NCI-H187 treated with DMSO at 0.1 percent for 48 hours (cell line): ENCODE measurements at places on chromosomes 5 and 9.

- no peak for DNase-seq
Observed at GRCh38 chr5:178434016-178434761, 156.0 kb downstream of the COL23A1 start.

DNA sequence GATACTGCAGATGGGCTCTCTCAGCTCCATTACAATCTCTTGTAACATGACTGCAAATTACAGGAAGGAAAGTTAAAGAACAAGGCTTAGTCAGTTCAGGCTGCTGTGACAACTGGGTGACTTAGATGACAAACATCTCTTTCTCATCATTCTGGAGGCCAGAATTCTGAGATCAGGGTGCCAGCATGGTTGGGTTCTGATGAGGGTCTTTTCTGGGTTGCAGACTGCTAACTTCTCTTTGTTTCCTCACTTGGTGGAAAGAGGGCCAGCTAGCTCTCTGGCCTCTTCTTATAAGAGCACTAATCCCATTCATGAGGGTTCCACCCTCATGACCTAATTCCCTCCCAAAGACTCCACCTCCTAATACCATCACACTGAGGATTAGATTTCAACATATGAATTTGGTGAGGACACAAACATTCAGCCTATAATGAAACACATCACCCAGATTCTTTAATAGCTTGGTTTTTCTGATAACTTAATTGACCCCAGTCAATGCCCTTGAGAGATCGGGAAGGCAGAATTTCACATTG lies 73.6 kb upstream of the MAMDC2 start:
- no peak for DNase-seq

- DNase-seq, result no peak
Observed at GRCh38 chr5:65926276-65926783, at the start of gene ERBIN. ERBIN (plus strand) TSS chr5:65926575; CDS start chr5:65992719, 66,144 bp downstream.

DNA sequence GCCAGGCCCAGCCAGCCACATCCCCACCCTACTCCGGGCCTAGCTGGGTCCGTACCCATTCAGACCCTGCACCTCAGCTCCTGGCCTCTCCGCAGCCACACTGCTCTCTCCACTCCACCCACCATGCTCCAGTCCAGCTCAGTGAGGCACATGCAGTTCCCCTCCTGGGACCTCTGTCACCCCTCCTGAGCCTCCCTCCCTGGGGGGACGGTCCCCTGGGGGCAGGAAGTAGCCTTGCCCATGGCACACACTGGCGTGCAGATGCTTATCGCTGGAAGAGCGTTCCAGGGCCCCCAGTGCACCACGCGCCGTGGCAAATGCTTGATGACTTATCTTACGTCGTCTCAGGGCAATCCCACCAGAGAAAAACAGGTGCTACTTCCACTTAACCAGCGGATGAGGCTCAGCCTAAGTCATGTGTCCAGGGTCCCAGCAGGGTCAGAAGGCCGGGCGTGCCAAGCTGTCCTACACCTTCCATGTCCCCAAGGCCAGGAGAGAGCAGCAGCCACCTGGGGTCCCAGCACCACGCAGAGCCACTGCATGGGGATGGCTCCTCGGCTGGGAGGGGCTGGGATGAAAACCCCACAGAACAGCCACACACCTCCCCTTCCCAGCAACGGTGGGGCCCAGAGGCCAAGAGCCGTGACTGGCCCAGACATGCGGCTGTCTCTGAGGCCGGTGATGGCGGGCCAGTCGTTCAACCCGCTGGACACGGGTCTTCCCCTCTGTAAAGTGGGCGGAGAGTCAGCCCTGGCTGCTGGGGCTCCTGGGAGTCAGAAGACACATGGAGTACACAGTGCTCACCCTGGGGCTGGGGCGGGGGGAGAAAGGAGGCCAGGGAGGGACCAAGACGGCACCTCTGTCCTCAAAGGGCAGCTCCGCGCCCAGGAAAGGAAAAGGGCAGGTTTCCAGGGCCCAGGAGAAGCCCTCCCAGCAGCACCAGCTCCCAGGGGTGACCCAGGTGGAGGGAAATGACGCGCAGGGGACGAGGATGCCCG lies 2.6 kb upstream of the CCDC187 start:
- DNase-seq, result no peak

DNA sequence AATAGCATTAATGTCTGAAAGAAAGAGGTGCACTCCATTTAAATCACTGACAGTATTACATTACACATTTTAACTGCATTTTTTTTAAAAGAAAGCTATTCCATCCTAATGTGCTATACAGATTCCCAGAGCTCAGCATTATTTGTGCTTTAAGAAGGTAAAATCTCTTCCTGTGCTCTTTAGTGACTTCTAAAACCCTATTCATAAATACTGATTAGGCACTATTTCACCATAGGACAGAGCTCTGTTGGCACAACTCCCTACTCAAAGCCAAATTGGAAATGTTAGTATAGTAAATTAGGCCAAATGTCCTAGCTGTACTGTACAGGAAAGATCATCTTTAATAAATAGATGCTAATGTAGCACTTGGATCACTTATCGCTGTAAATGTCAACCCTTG lies 262.5 kb downstream of the TUSC1 start:
- no peak for DNase-seq

DNA sequence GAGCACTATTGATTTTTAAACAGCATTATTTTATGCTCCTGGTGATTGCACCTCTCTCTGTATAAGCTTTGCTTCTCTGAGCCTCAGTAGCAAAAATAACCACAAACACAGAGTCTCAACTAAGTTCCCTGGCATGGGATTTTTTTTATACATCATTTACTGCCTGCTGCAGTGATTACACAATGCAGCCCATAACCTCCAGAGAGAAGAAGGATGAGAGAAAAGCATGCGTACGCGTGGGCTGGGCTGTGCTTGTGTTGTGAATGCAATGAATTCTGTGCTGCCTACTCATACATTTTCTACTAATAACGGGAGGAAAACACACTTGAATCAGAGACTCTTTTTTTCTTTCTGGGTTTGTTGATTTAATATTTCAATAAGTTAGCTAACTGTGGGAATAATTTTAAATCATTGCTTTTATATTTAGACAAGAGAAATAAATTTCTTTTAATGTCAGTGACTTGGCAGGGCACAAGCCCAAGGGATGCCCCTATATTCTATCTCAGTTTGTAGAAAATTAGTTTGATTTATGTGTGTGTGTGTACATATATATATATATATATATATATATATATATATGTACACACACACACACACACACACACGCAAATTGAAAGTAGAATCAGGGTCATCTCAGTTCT lies 351.5 kb downstream of the MED10 start:
- DNase-seq, result no peak

DNA sequence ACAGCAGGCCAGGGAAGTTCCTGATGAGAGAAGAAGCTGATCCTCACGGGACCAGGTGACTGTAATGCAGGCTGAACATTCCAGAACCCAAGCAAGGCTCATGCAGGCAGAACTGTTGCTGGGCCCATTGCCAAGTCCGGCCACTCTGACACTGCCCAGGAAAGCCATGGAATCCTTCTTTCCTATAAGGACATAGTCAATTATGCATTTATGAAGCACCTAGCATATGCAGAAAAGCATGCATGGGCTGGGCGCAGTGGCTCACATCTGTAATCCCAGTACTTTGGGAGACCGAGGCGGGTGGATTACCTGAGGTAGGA lies 83.7 kb upstream of the SLC1A3 start:
- DNase-seq, result no peak

GRCh38 chr5:160537116-160537515 lies 115.5 kb downstream of the PTTG1 start:
- no peak for DNase-seq

GRCh38 chr9:136031741-136032730 lies 63.1 kb downstream of the NACC2 start:
- no peak for DNase-seq

DNA sequence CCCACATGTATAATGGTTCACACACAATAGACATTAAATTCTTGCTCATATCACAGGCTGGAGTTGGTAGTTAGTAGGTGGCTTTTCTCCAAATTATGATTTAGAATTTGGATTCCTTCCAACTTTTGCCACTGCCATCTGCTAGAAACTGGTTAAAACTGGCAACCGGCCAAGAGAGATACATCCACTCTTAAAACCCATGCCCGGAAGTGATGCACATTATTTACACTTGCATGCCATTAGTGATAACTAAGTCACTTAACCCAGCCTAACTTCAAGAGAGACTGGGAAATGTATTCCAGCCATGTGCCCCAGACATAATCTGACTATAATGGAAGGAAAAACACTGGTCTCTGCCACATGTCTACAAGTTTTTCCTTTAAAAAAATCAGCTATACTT lies 395.7 kb upstream of the SEMA6A start:
- DNase-seq, result no peak

DNA sequence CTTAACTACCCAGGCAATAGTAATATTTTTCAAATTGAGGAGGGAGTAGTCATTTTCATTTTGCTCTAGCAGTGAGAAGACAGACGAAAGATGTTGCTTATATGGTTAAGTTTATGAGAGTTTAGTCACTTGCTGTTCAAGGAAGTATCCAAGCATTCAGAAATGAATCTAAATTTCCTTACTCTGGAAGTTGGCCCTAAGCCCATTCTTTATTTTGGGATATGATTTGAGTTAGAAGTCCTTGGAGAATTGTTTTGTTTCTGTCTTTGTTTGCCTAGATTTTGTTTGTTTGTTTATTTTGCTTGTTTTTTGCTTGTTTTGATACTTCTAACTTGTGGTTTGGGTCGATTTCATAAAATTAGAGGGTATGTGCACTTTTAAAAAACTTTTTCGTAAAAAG lies 146.4 kb upstream of the FGF10 start:
- DNase-seq, result no peak

- DNase-seq, result no peak
Observed at GRCh38 chr9:92265154-92265553, 28.3 kb downstream of the IARS1 start.

GRCh38 chr9:134185536-134186011 lies 21.2 kb upstream of the RNU6ATAC start:
- DNase-seq, result no peak

GRCh38 chr5:151740336-151740942 lies 18.0 kb downstream of the ATOX1 start:
- no peak for DNase-seq

DNA sequence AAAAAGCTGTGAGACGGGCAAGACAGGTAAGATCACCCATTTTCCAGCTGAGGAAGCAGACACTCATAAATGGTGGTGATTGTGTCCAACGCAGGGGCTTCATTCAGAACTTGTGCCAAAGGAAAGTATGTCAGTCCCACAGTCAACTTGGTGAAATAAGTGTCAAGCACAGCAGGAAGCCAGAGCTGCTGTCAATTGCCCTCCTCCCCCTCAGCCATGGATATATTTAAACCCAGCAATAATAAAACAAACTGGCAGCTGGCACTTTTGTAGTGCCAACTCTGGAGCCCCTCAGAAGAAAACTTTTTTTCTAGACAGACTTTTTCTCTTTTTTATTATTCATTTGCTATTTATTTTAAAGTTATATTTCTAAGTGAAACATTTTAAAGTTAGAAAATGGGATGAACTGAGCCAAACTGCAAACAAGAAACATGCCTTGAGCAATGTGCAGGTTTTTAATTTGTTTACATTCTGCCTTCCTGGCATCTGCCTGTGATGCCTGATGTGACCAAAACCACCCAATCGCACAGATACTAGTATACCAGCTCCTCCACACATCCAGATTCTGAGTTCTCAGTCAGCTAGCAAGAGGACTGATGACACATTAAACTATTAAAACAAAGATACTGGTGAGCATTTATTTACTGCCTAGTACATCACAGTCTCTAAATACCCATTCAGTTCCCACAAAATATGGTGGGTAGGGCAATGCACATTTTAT lies 17.0 kb downstream of the DMAC1 start:
- no peak for DNase-seq

- DNase-seq, result no peak
Observed at GRCh38 chr9:626596-626995, 214.9 kb upstream of the DMRT1 start.

GRCh38 chr5:172705576-172706084 lies 64.6 kb downstream of the NEURL1B start:
- no peak for DNase-seq

- DNase-seq, result no peak
Observed at GRCh38 chr9:38371495-38371894, 21.0 kb upstream of the ALDH1B1 start.

DNA sequence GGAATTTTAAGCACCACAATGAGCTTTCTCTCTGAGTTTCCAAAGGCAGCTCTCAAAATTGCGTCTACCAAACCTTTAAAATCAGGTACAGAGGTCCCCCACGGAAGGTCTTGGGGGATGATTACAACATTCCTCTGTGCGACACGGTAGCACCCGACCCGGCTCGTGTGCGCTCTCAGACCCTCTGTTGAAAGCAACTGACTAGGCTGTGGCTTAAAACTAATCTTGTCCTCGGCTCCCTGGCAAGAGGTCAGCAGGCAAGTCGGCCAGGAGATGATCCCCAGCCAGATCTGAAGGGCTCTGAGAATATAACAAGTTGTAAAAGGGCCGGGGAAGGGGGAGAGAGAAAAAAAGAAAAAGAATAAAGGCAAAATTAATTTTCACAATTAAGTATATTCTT lies 92.6 kb upstream of the LMX1B start:
- DNase-seq, result no peak

GRCh38 chr9:8552732-8553131 lies 753.2 kb upstream of the DMAC1 start:
- no peak for DNase-seq
